ENCODE measurements at places on chromosomes 11 and 22.

- DNase-seq: peak; percentile 84
Measured at GRCh38 chr11:6333095-6333494, 12.8 kb upstream of the CAVIN3 start.

DNA sequence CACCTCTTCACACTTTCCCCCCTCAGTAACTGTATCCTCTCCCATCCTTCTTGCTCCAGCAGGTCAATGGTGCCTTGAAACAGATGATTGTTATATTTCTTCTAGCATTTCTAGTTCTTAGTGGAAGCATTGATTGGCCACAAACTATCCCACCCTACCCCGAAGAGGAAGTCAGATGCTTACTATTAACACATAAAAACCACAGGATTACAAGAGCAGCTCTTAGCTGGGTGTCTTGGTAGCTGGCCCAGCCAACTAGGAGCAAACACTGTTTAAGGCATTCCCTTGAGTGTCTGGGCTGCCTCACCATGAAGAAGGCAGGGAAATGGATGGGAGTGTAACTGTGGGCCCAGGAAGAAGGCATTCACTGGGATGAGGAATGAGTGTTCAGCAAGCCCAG lies 176.6 kb downstream of the GRIK4 start:
- DNase-seq: no peak

DNA sequence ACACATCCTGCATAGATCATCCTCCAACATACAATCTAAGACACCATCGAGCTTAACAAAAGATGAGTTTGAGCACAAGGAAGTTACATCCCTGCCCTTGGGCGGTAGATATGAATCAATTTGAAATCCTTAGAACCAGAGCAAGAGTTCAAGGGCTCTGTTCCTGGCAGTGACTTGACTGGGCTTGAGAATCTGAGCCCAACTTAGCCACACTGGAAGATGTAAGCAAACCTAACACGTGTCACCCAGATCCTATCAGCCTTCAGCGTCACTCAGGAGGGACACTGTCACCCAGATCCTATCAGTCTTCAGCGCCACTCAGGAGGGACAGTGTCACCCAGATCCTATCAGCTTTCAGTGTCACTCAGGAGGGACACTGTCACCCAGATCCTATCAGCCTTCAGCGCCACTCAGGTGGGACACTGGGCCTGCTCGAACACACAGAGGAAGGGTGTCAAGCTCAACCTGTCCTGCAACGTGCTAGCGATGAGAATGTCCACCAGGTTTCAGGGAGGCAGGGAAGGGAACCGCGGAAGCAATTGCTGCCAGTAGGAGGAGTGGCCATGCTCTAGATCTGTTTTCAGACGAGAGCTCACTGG lies 32.8 kb upstream of the CTSD start:
- DNase-seq: no peak

DNA sequence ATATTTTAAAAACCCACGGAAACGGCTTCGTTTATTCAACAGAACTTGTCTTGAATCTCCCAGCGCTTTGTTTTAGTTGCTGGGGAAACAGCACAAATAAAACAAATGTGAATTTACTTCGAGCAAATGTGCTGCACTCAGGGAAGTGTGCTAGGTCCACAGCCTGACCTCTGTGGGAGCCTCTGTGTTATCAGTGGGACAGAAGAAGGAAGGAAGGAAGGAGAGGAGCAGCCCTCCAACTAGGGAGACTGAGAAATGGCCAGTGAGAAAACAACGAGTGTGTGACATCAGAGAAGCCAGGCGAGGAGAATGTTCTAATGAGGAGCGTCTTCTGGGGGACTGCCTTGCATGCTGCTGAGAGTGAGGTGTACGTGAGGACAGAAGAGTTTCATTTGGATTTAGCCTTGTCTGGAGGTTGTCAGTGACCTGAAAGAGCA lies 42.7 kb downstream of the PPP6R3 start:
- DNase-seq: no peak

DNA sequence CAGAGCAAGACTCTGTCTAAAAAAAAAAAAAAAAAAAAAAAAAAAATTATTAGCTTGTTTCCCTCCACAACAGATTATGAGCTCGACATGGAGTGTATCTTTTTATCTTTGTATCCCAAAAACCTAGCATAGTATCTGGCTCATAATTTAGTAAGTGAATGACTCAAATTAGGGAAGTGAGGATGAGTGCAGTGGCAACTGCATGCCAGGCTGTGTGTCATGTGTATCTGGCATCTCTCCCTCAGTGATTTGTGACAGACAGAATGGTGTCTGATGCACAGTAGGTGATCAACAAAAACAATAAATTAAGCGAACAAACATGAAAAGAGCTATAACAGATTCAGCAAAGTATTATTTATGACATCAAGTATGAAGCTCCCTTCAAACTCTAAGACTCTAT lies 7.2 kb downstream of the STK33 start:
- no peak for DNase-seq

- no peak for DNase-seq
Measured at GRCh38 chr11:12017865-12018453, 9.5 kb upstream of the DKK3 start.

DNA sequence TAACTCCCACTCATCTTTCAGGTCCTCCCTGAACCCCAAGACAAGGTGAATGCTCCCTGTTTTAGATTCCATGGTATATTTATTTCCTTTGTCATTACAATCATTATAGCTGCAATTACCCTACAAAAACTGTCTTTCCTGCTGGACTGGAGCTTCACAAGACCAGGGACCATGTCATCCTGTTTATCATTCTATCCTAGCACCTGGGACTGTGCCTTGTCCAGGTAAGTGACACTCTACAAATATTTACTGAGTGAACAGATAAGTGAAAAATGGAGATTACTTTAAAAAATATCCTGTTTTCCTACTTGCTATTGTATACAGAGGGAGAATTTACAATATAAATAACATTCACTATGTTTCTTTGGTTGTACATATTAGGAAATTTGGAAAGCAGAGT lies 22.5 kb upstream of the ELF5 start:
- no peak for DNase-seq

DNA sequence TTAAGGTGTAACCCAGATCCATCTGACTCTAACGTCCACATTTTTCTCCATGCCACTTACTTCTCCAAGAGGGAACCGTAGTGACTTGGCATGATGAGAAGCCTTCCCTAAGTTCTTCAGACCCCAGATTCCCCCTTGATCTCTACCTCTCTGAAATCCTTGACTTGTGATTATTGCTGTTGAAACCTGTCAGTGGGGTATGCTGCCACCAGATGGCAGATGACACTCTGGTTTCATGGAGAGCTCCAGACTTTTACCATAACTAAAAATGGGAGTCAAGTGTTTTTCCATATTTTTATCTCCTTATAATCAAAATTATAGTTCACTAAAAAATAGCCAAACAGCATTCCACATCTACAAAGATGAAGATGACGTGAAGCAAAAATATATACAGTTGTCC lies 504.2 kb downstream of the SOX6 start:
- no peak for DNase-seq

DNA sequence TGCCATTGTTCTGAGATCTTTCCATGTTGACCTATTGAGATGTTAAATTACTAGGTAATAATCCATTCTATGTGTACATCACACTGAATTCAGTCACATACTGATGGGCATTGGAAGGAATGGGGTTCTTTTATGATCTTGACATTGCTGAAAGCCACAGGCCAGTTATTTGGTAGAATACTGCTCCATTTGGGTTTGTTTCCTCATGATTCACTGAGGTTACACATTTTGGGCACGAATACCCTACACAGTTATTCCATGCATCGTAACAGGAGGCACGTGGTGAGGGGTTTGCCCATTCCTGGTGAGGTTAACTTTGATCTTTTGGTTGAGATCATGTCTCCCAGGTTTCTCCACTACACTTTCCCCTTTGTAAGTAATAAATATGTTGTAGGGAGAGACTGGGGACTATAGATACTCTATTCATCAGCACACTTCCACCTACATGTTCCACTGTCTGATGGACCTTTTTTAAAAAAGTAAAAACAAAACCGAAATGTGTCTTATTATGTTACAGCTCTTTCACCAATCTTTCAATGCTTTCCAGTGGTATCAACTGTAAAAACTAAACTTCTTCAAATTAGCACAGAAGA lies 12.0 kb upstream of the FOLR1 start:
- DNase-seq: no peak

GRCh38 chr11:76030968-76031590 lies 175.2 kb downstream of the WNT11 start:
- peak; percentile 87 for DNase-seq

- no peak for DNase-seq
Measured at GRCh38 chr11:512761-513595, 5.9 kb upstream of the RNH1 start.

DNA sequence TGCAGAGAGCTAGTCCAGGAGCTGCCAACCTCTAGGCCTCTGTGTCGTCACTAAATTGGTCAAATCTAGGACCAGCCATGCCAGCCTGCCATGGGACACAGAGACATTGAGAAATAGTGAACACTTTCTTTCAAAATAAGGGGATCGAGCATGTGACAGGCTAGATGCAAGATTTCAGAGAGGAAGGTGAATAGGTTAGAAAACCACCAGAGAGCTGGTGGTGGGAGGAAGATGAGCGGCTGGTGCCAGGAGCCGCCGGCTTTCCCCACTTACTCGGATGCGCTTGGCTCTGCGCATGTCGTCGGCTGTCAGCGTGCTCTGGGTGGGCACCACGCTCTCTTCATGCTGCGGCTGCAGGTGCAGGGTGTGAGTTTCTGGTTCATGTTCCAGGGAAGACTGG lies 35.4 kb upstream of the NFRKB start:
- no peak for DNase-seq

- DNase-seq: peak; percentile 96
Measured at GRCh38 chr11:62689421-62690183, at the start of gene LRRN4CL. Gene LRRN4CL, minus strand, starts transcription at chr11:62689530. Its CDS starts 1,022 bp downstream, at chr11:62688508.

DNA sequence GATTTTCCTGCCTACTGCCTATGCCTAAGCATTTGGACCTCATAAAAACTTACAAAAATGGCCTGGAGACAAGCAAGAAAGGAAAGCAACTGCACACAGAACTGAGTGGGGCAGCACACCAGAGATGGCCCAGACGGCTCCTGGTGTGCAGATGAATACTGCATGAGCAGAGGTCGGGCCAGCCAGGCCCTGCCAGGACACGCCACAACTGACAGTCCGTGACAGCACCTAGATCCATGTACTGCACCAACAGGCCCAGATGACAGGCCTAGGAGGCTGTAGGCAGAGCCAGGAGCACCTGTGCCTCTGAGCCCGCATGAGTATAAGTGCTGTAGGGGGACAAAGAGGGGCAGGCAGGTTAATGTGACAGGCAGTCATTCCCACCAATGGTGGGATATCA lies 160.2 kb downstream of the IGLL1 start:
- DNase-seq: no peak

GRCh38 chr11:120432056-120433018 lies 79.2 kb upstream of the GRIK4 start:
- peak; percentile 96 for DNase-seq

- no peak for DNase-seq
Measured at GRCh38 chr22:17339095-17339693, 30.1 kb upstream of the CECR2 start.

DNA sequence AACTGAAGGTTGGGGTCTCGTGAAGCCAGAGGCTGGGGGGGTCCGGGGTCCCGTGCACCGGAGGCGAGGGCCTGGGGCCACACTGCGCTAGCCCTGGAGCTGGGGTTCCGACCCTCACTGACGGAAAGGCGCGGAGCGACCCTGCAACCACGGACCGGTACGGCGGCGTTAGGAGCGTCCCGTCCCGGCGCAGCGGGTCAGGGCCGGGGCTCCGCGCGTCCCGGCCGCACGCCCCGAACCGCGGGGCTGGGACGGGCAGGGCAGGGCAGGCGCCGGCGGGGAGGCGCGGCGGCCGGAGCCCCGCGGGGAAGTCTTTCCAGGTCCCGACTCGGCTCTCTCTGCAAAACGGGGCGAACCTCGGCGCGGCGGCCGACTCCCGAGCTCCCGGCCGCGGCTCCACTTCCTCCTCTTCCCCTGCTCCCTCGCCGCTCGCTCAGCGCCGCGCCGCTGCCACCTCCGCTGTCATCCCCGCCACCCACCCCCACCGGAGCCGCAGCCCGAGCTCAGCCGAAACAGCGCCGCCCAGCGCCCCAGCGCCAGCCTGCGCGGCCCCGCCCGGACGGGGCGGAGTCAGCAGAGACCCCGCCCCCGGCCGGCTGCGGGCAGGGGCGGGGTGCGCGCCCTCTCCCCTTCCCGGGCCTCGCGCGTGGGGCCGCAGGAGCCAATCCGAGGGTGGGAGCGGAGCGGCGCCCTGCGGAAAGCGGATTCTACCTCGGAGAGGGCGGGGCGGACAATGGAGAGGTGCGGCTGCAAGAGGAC lies at the start of gene GDPD5:
GDPD5 (minus strand) TSS at position 509 of the 759 bp plus-strand sequence. CDS start 48,206 bp downstream, outside the sequence.
- DNase-seq: peak; percentile 58

DNA sequence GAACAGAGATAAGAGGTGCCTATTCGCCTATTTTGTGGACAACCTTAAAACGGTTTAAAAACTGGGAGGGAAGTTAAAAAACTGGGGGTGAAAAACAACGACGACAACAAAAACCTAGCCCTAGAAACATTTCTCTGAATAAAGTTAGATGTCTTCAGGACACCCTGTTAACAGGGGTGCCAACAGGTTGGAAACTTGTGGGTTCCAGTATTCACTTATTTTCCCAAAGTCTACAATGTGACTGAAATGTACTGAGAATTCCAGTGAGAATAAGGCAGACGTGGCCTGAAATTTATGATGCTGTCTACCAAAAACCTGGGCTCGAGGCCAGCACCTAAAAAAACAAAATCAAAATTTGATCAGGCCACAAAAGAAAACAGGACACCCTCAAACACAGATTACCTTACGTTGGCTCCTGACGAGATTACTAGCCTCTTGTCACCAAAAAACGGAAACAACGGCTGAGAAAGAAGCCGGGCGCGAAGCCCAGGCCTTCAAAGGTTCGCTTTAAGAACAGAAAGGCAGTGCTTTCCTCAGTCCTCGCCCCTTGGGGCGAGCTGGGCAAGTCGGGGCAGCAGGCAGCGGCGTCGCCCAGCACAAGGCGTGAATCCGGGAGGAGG lies 906 bp downstream of the CCDC90B start:
- peak; percentile 6 for DNase-seq

GRCh38 chr22:36790648-36791047 lies 14.7 kb upstream of the IFT27 start:
- DNase-seq: no peak

GRCh38 chr11:134332189-134332631 lies 422 bp downstream of the GLB1L2 start:
- no peak for DNase-seq

DNA sequence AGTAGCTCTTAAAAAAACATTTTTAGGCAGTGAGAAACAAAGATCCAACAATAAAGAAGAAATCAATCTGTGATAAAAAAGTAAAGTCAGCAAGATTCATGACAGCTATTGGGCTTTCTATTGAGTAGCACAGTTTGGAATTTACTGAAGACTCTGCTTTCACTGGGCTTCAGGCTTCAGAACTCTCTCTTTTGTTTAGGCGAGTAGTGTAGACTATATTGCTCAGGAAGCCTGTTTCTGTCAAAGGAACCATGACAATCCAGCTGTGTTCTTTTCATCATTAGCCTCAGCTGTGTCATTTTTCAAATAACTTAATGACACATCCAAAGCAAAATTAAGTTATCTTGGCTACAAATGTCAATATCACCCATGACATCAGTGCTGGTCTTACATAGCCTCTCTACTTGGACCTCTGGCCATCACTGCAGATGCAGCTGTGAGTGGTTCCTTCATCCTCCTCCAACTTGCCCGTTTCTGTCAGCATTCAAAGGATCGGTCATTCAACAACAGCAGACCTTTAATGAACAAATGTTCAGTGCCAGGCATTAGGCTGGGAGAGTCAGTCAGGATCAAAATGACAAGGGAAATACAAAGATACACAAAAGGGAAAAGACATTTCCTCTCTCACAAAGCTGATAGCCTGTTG lies 332.8 kb upstream of the MTNR1B start:
- no peak for DNase-seq

- DNase-seq: no peak
Measured at GRCh38 chr11:59615120-59615636, 396 bp downstream of the OSBP start.

Data from fibroblast of gingiva (primary cell).